Activated gamma-delta T cell treated with anti-CD3 and anti-CD28 coated beads, Interleukin-2, amount 50 U/mL, for 16 hours (primary cell): ENCODE measurements at places on chromosomes 11 and 22.

DNA sequence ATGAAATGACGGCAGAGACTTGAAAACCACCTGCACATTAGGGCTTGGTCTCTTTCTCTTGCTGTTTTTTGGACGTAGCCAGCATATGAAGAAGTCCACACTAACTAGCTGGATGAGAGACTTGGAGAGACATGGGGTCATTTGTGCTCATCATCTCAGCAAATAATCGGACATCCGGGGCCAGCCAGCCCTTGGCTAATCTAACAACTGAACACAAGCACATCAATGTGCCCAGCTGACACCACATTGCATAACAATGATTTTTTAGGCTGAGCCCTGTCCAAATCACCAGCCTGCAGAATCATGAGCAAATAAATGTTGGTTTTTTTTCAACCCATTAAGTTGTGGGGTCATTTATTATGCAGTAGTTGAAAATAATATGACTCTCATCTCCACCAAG is 460.3 kb upstream of the LARGE1 start:
- DNase-seq = no peak

DNA sequence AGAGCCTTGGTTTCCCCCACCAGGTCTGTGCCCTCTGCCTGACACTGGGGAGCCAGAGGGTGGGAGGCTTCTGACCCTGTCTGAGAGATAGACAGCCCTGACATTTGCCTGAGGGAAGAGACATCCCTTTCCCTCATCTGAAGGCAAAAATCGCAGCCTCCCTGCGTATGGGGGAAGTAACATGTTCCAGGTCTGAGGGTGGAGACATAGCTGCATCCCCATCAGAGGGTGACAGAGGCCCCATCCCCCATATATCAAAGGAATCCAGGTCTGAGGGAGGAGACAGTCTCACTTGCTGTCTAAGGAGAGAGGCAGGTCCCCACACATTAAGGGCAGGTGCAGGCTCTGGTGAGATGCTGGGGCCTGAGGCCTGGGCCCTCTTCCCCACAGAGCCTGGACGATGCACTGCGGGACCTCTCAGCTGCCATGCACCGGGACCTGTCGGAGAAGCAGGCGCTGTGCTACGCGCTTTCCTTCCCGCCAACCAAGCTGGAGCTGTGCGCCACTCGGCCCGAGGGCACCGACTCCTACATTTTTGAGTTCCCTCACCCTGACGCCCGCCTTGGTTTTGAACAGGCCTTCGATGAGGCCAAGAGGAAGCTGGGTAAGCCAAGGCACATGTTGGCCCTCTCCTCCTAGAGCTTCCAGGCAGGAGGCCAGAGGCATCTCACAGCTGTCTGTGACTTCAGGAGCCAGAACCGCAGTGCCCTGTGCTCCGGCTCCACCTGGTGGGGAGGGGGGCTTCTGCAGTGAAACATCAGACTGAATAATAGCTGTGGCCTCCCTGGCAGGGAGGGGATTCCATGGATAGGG is 16.1 kb upstream of the RELT start:
- no peak for DNase-seq

DNA sequence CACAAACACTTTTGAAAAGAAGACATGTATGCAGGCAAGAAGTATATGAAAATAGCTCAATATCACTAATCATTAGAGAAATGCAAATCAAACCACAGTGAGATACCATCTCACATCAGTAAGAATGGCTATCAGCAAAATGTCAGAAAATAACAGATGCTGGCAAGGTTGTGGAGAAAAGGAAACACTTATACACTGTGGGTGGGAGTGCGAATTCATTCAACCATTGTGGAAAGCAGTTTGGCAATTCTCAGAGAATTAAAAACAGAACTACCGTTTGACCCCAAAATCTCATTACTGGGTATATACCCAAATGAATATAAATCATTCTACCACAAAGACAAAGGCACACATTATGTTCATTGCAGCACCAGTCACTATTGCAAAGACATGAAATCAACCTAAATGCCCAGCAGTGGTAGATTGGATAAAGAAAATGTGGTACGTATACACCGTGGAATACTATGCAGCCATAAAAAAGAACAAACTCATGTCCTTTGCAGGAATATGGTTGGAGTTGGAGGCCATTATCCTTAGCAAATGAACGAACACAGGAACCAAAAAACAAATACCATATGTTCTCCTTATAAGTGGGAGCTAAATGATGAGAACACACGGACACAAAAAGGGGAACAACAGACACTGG is 18.5 kb downstream of the MMP13 start:
- DNase-seq = no peak

DNA sequence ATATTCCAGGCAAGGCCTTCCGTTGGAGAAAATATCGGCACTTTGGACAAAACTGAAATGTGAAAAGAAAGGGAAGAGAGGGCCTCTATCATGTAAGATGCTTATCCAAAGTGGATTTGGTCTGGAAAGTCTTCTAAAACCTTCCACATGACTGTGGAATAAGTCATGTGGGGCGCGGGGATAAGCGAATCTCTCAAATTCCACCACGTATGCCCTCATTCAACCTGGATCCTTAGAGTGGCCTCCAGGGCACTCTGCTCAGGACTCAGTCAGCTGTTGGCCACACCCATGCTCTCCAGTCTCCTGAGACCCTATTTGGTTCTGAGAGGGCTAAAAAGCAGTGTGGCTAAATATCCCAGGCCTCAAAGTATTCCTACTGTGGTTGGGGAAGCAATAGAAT is 2.0 kb upstream of the TIMP3 start:
- no peak for DNase-seq

DNA sequence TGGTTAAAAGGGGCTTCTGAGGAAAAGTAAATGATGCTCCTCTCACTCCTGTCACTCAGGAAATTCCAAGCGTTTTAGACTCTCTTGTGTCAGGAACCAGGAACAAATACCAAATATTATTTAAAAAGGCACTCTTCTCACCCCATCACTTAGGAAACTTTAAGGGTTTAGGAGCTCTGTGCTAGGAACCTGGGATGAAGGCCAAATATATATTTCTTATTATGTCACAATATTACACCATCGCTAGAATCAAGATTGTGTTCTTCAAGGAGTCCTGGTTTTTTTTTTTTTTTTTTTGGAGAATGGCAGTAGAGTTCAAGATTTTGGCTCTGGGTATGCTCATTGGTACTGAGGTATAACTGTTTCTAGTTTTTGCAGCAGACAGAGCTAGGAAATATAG is 79.0 kb upstream of the HEPHL1 start:
- no peak for DNase-seq

DNA sequence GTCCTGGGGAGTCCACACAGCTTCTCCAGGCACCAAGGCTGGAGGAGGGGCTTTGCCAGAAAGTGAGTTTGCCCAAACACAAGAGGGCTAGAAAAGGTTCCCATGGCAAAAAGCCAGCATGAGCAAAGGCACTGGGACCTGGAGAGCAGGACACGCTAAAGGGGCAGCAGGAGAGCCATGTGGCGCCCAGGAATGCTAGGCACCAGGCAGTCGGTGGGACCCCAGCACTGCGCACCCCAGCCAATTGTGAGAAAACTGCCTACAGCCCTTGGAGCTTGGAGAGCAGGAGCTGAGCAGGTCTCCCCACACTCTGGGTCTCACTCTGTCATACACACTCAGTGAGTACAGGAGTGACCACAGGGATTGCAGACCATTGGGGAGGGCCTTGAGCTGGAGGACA is 5.2 kb upstream of the RAB1B start:
- DNase-seq = no peak

- no peak for DNase-seq
These were observed 757.5 kb downstream of the NELL1 start for GRCh38 chr11:21426931-21427330.

DNA sequence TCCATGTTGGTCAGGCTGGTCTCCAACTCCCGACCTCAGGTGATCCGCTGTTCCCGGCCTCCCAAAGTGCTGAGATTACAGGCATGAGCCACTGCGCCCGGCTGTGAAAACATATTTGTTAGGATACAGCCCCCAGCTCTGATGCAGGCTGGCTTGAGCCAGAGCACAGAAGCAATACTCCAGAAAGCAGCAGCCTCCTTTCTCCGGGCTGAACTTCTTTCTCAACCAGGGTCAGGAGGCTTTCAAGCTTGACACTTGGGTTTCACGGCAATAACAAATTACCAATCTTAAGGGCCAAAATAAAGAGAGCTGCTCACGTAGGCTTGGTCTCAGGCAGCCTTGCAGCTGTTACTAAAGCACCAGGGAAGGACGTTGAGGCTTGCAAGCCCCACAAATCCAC is 10.8 kb upstream of the CECR2 start:
- no peak for DNase-seq

DNA sequence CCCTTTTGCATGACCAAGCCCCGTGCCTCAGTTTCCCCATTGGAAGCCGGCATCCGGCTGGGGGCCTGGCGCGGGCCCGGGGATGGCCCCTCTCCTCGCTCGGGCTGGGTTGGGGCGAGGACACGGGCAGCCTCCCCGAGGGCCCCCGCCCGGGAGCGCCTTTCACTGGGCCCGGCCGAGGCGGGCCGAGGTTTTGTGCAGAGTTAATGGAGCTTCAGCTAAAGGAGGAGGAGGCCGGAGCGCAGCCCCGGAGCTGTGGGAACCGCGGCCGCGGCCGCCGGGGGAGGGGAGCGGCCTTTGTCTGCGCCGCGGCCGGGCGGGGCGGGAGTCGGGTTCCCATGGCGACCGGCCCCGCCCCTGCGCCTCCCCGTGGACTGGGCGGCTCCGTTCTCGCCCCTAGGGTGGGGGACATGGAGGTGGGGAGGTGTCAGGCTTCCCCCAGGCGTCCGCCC is 1.4 kb upstream of the MAPK11 start:
- DNase-seq = no peak

- no peak for DNase-seq
These were observed 73.2 kb downstream of the SLC35F2 start for GRCh38 chr11:107785401-107785800.

DNA sequence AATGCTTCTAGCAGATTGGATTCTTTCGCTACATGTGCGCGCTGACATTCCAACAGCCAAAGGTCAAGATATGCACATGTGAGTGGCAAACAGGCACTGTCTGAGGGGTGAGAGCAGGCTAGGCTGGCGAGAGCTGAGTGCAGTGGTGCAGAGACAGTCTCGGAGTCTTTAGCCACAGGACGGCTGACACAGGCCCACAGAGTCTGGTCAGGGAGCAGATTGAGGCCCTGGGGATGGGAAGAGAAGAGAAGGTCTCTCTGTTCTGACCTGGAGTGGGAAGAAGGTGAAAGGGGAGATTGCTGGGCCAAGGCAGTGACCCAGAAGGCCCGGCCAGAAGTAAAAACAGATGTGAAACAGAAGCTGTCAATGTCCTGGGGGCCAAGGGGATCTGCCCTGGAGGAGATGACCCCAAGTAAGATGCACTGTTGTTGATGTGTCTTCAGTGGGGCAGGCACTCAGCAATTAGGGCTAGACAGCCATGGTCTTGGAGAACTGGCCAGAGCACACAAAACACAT is 197.8 kb downstream of the ETS1 start:
- DNase-seq = no peak

- no peak for DNase-seq
These were observed 19.8 kb downstream of the CTTN start for GRCh38 chr11:70418130-70418529.
